ENCODE measurements at places on chromosomes 5 and 9.

GRCh38 chr5:2205596-2206226 lies 323.0 kb upstream of the IRX4 start:
- no peak for DNase-seq

DNA sequence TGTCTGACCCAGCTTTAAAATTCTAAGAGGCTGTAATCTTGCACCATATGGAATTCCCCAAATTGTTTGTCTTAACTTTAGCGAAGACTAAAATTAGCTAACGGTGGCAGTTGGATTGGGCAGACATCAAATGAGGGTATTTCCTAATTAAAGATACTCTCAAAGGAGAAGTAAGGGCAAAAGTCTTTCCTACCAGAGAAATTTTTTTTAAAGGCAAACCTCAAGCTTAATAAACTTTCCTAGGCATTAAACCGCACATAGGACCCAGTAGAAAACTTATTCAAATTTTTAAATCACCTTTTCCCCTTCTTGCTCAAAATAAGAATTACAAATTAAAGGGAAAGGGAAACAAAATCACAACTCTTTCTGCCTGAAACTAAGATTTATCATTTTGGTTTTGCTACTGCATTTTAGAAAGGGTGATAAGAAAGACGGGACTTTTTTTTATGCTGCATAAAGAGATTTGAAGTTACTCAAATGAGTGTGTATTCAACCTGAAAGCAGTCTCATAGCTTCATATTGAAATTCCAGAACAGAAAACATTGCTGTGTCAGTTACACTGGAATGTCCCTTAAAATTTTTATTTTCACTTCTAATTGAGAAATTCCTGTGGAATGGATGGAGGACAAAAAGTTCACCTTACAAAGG lies 189.1 kb upstream of the PTGER4 start:
- DNase-seq, result no peak

- no peak for DNase-seq
Measured at GRCh38 chr5:164748861-164749260, 1243.4 kb downstream of the MAT2B start.

- DNase-seq, result no peak
Measured at GRCh38 chr5:56123531-56124243, 109.4 kb downstream of the ANKRD55 start.

GRCh38 chr9:121280715-121281613 lies 13.0 kb downstream of the GSN start:
- DNase-seq, result peak; percentile 40

GRCh38 chr5:171386861-171387344 lies 746 bp upstream of the NPM1 start:
- DNase-seq, result no peak

GRCh38 chr9:114395768-114396167 lies 8.0 kb upstream of the AKNA start:
- no peak for DNase-seq

- no peak for DNase-seq
Measured at GRCh38 chr5:114120166-114120565, 241.7 kb upstream of the KCNN2 start.

DNA sequence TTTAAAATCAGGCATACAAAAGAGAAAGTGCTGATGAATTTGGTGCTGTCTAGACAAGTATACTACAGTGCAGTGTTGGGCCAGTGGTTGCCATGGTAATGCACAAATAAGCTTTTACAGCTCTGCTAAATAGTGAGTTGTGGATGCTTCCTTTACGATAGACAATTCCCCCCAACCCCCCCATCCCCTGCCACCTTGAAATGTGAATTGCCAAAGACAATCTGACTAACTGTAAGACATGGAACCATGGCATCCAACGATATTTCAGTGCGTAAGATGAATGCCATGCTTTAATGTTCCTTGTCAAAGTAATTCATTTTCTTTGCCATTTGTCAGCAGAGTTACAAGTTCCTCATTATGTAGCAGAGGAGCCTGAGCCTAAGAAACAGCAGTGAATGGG lies 91.5 kb upstream of the NREP start:
- no peak for DNase-seq

- no peak for DNase-seq
Measured at GRCh38 chr9:87353301-87353700, 144.4 kb upstream of the DAPK1 start.

- no peak for DNase-seq
Measured at GRCh38 chr9:28034242-28034641, 461.0 kb upstream of the C9orf72 start.

DNA sequence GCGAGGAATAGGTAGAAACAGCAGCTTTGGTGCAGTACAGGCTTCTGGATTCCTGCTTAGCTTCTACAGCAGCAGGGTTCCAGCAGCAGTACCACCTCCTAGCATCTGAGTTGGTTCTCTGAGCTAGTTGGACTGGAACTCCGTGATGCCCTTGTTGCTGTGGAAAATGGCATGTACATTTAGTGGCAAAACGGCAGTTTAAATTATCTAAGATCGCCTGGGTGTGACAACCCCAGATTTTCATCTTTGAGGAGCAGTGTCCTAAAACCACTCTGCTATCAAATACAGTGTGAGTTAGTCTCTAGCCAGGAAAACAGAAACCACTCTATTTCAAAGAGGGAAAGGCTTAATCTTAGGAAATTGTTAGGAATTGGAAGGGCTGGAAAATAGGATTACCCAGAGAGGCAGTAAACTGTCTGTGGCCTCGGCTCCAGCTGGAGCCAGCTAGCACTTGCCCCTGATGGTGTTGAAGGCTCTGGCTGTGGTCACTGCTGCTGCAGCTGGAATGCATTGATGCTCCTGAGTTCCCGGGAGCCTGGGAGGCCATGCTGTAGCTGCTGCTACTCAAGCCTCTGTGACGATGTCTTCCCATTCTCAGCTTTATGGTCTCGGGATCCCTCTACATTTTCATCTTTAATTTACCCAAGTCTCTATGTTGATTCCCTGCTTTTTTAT lies 29.4 kb downstream of the RAD23B start:
- DNase-seq, result no peak

DNA sequence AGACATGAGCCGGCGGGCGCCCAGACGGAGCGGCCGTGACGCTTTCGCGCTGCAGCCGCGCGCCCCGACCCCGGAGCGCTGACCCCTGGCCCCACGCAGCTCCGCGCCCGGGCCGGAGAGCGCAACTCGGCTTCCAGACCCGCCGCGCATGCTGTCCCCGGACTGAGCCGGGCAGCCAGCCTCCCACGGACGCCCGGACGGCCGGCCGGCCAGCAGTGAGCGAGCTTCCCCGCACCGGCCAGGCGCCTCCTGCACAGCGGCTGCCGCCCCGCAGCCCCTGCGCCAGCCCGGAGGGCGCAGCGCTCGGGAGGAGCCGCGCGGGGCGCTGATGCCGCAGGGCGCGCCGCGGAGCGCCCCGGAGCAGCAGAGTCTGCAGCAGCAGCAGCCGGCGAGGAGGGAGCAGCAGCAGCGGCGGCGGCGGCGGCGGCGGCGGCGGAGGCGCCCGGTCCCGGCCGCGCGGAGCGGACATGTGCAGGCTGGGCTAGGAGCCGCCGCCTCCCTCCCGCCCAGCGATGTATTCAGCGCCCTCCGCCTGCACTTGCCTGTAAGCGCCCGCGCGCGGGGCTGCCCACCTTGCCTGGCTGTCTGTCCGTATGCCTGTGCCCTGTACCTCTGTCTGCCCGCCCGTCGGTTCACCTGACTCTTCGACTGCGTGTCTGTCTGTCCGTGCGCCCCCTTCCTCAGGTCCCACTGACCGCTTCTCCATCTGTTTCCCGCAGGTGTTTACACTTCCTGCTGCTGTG lies 412 bp downstream of the FGF18 start:
- no peak for DNase-seq

DNA sequence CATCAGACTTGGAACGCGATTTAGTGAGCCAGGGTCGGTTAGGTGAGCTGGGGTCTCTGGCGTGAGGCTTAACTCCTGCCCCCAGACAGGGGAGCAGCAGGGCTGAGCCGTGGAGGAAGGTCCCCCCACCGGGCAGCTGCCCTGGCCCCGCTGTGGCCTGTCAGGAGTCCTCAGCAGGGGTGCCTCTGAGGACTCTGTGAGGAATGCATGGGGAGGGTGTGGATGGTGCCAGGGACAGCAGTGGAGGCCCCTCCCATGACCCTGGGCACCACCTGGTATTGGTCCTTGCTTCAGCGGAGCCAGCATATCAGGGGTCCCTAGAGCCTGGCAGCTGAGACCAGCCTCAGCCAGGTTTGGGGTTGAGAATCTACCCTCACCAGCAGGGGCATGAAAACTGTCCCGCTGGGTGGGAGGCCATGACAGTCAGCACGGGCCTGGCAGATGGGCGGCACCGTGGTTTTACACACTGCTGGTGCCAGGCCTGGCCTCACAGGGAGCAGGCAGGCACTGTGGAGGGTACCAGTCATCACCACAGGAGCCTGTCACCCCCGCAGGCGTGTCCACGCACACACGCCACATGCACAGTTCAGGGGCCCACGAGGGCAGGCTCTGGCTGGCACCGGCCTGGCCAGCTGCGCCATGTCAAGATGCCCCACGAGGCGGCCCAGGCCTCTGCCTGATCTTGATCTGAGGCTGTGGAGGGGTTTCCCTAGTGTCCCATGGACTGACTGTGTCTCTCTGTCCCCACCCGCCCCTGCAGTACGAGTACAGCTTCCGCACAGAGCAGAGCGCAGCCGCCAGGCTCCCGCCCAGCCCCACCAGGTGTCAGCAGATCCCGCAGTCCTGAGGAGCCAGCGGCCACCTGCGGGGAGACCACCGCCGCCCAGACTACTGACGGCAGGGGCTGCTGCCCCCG lies 111.1 kb upstream of the LMX1B start:
- no peak for DNase-seq

DNA sequence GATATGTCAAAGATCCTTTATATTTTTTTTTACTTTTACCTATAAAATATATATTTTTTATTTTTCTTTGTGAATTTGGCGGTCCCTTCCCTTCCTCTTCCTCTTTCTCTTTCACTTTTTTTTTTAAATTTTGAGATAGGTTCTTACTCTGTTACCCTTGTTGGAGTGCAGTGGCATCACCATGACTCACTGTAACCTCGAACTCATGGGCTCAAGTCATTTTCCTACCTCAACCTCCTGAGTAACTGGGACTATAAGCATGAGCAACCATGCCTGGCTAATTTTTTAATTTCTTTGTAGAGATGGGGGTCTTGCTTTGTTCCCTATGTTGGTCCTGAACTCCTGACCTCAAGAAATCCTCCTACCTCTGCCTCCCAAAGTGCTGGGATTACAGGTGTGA lies 258.0 kb upstream of the CLINT1 start:
- DNase-seq, result no peak

GRCh38 chr5:146342882-146343865 lies 4.5 kb downstream of the POU4F3 start:
- DNase-seq, result no peak

DNA sequence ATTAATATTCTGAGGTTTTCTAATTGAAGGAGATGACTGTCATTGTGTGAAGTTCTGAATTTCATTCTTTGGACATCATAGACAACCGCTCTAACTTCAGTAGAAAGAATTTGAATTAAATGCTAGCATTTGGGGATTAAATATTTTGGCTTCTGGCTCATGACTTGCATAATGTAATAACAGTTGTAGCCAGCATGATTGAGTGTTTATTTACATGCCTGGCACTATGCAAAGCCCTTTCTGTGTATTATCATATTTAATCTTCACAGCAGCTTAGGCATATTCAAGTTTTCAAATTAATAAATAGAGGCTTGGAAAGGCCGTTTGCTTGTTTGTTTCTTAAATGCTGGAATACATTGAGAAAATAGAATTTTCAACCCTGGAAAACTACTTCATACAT lies 19.6 kb upstream of the HTR1A start:
- DNase-seq, result no peak

GRCh38 chr5:102611312-102611711 lies 112.5 kb upstream of the SLCO6A1 start:
- no peak for DNase-seq
